ENCODE measurements at places on chromosomes 2 and 18.

GRCh38 chr2:8714283-8714682 is 32.4 kb downstream of the ID2 start:
- no peak for DNase-seq

GRCh38 chr2:148721520-148721931 is 77.0 kb downstream of the EPC2 start:
- no peak for DNase-seq

DNA sequence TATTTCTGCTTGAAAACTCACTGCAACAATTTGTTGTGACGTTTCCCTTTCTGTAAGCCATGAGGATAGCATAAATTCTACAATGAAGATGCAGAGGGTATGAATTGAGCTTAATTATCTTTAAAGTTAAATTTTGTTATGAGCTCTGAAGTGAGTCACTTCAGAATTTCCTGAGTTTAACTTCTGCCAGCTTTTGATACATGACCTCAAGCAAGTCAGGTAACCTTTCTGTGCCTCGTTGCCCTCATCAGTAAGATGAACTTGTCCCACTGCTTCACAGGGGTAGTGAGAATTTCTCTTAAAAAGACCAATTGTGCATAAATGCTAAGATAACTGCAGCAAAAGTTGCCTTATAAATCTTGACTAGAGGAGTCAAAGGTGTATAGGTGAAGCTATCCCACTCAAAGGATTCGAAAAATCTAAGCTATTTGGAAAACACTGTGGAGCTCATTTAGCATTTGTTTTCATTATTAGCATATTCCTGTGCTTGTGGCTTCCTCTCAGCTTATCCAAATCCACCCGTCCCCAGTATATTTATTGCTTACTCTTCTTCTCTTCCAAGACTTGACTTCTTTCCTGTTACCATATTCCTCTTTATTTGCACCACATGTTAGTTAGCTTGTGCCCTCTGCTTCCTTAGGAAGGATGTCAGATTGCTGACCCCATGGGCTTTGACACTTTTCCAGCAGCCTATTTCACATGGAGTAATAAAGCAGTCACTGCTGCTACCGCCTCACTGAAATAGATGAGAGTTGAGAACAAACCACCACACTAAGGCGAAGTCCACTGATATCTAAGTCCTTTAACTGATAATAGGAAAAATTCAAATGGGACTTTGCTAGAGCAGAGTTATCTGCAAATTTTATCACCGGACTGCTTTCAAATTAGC is 428.6 kb downstream of the ERBB4 start:
- no peak for DNase-seq

DNA sequence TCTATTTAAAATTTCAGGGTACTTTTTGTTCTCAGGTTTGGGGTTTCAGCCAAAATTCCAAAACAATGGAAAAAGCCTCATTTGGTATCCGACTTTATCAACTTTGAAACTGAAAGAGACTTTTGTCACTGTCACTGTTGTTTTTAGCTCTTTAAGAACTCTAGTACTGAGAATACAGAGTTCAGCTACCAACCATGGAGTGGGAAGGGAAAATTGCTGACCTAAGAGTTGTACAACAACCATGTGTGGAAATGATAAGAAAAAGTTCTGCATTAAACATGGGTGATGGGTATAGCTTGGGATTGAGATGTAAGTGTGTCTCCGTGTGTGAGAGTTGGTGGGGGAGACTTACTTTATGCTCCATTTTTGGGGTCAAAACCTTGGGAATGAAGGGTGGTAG is 206.6 kb upstream of the LRATD1 start:
- DNase-seq, result no peak

DNA sequence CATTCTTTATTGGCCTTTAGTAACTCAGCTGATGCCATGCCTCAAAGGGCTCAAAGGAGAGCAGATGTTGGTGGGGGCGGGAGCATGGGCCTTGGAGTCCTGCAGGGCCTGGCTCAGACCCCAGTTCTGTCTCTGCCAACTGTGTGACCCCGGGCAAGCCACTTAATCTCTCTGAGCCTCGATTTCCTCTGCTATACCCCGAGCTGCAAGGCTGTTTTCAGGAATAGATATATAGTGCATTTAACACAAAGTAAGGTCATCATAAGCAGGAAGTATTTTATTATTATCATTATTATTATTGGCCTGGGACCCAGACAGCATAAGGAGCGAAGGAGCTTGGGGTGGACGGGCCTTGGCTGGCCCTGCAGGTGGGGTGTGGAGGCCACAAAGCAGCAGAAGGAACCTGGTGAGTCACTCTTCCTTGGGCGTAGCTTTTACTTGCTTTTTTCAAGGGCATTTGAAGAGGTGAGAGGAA is 162.7 kb downstream of the INHBB start:
- no peak for DNase-seq

DNA sequence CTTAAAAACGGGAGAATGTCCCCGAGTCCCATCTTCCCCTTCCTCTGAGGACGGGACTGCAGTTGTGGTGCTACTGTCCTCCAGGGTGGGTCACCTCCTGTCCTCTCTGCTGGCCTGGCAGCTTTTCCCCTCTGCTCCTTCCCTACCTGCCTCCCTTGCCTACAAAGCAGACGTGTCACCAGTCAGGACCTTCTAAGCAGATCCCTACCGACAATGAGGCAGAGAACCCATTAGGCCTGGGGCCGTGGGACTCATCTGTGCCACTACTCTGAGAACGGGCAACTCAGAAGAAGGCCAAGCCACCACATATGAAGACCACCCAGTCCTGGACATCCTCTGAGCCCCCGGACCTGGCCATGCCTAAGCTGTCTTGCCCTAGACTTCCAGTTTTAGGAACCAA is 103.0 kb upstream of the TEX51 start:
- DNase-seq, result no peak

- DNase-seq, result no peak
Observed at GRCh38 chr2:61922714-61923113, 17.2 kb downstream of the COMMD1 start.

DNA sequence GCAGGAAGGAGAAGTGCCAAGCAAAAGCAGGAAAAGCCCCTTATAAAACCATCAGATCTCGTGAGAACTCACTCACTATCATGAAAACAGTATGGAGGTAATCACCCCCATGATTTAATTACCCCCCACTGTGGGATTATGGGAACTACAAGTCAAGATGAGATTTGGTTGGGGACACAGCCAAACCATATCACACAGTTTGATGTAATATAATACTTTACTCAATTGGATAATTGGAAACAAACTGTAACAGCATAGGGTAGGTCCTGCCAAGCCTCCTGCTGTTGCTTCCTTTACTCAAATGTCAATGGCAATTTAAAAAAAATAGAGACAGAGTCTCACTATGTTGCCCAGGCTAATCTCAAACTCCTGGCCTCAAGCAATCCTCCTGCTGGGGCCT is 15.5 kb upstream of the METTL21A start:
- no peak for DNase-seq

DNA sequence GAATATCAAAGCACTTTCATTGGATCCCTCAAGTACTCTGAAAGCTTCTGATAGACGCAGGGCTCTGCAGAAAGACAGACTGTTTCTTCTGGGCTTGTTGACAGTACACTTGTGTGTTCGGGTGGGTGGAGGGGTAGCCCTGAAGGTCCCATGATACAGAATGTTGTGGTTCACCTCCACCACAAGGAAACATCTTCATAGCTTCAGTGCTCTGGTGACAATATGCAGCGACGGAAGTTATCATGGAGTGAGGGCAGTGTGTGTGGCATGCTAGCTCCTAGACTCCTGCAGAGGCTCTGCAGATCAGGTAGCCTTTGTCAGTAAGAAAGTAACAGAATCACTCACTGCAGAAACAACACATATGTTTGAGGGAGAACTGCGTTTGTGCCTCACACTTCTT is 90.7 kb downstream of the MEIS1 start:
- DNase-seq, result no peak

- no peak for DNase-seq
Observed at GRCh38 chr2:233088972-233089345, 28.8 kb downstream of the INPP5D start.

DNA sequence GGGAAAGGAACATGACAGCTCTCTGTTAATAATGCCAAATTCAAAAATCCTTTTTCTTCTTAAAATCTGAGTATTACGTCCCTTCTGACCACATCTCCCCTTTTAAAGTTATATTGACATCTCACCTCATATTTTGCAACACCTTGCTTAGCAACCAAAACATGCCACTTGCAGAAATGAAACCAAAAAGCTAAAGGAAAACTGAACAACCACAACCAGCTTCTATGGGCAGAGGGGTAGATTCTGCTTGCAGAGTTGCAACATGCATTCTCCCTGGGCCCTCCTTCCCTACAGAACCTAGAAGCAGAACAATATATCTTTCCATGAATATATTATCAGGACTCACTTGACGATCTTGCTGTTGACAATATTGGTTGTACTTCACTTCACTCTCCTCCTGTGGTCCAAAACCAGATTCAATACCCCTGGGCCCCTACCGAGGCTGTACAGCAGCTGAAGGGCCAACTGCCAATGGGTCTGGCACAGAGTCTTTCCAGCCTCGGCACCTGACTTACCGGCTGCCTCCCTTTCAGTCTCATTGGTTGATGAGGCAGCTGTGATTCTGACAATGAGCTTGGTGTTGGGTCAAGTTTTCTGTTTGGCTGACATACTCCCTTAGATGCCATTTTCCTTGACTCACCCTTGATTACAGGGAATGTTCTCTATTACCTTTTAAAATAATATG is 616.6 kb downstream of the ZEB2 start:
- DNase-seq, result no peak

DNA sequence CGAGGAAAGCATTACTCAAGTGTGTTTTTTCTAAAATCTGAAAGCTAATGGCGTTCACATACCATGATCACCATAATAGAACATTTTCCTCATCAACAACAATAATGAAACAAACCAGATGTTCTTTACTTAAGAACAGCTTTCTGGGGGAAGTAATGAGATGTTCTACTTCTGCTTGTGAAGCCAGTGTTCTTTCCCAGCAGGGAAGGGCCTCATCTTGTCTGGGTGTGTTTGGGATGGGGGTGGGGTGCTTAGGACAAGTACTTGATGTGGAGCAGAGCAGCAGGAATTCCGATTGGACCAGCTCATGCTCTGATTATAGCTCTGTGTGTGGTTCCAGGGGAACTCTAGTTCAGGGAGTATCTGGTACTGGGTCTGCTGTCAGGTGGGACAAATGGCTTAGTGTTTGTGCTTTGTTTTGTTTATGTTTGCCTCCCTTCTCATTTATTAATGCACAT is 163.0 kb upstream of the NOSTRIN start:
- DNase-seq, result no peak

- DNase-seq, result no peak
Observed at GRCh38 chr2:181128199-181128598, 147.8 kb downstream of the UBE2E3 start.

- no peak for DNase-seq
Observed at GRCh38 chr2:120221616-120222015, 1.6 kb downstream of the TMEM185B start.

DNA sequence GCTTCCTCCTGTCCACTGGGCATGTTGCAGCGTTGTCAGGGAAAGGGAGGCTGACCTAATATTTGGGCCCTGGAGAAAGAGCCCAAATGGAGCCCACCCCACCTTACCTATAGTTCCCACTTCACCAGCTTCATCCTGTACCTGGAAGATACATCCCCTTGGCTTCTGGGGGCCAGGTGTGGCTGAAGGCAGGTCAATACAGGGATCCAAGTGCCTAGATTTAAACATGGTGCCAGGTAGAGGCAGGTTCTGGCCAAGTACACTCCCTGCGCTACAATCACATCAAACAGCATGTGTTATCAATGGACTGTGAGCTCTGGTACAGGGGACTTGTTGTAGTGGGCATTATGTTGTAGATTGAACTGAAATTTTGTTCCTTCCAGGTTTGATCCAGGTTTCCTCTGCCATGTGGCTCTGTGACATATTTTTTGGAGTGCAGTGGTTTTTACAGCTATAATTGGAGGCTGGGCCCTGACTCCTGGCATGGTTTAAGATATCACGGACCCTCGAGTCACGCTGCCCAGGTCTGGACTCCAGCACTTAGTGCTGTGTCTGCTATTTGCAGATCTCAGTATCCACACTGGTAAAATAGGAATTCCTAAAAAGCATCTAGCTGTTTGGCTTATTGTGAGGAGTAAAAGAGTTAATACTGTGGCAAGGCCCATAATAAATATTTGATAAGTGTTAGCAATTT is 23.8 kb downstream of the MYCN start:
- no peak for DNase-seq

- DNase-seq, result no peak
Observed at GRCh38 chr2:239864247-239865058, 160.7 kb downstream of the NDUFA10 start.

GRCh38 chr2:233673896-233674295 is 2.2 kb downstream of the UGT1A9 start:
- no peak for DNase-seq

GRCh38 chr2:188997263-188997662 is 23.1 kb downstream of the COL3A1 start:
- no peak for DNase-seq

DNA sequence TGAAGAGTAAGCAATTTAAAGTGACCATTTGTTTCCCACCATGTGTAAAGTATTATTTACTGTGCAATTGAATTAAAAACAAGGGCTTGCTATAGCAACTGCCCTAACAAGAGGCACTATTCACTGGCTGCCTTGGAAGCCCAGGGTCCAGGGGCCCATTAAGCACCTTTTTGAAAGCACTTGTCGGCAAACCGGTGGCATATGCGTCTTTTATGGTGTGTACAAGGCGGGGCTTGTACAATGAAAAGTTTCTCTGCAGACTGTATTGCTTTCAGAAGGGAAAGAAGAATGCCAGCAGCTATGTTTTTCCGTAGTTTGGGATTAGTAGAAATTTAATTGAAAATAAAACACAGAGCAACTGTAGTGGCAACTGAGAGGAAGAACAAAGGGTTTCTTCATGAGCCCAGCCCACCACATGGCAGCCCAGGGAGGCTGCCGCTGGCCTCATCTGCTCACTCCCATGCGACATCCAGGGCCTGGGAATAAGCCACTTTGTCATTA is 279.5 kb upstream of the PARD3B start:
- no peak for DNase-seq

- DNase-seq, result no peak
Observed at GRCh38 chr2:191270306-191271161, 25.3 kb downstream of the MYO1B start.

- DNase-seq, result no peak
Observed at GRCh38 chr2:162821176-162821575, 17.4 kb downstream of the KCNH7 start.

DNA sequence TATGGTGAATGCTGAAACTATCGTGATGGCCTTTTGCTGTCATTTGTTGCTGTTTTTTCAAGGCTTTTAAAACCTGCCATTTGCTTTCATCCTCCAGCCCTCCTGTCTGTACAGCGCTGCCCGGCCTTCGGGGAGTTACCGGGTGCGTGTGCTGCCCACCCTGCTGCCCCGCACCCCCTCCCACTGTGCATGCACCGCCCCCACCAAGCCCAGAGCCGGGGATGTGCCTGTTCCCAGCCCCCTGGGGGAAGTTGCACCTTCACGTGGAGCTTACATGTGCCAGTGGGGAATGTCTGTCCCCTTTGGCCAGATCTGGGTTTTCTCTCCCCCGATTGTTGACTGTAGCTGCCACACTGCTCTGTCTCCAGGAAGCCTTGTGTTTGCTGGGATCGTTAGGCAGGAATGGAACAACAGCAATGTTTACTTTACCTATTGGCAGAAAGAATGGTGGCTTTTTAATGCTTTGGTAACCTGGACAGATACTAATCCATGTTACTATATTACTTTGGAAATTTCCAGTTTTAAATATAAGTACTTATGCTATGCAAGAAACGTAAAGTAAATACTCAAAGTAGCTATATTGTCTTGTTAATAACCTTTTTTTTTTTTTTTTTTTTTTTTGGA is 64.8 kb upstream of the RBM44 start:
- DNase-seq, result no peak

GRCh38 chr18:46166261-46166970 is 62.2 kb downstream of the HAUS1 start:
- no peak for DNase-seq

- no peak for DNase-seq
Observed at GRCh38 chr18:6748241-6748640, 18.7 kb downstream of the ARHGAP28 start.

GRCh38 chr18:8056723-8057122 is 489.6 kb downstream of the PTPRM start:
- no peak for DNase-seq
